ENCODE measurements at places on chromosomes 7 and 10.

- no peak for DNase-seq
Observed at GRCh38 chr7:98365863-98366561, 34.9 kb downstream of the BAIAP2L1 start.

GRCh38 chr7:17406738-17407137, 108.3 kb downstream of the AHR start:
- DNase-seq = no peak

- DNase-seq = no peak
Observed at GRCh38 chr10:74255214-74255613, 104.2 kb downstream of the ADK start.

- no peak for DNase-seq
Observed at GRCh38 chr7:154720016-154720415, 282.9 kb downstream of the PAXIP1 start.

DNA sequence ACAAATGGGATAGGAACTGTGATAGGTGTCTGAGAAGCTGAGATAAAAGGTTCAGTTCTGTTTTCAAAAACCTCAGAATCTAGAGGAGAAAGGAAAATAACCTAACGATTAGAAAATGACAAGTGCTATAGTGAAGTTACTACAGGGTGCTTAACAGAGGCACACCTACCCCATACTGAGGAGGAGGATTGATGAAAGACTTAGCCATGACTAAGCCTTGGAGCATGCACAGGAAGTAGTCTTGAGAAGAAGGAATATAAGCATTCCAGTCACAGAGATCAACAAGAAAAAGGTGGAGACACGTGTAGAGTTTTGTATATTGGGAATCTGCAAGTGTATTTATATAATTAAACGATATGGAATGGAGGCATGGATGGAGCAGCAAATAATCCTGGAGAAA, 1225.5 kb upstream of the CELF2 start:
- no peak for DNase-seq

GRCh38 chr7:105876091-105876963, at the start of gene ATXN7L1:
Gene ATXN7L1 (minus strand): TSS chr7:105876599. CDS start chr7:105876558, 41 bp downstream.
- peak; percentile 79 for DNase-seq

DNA sequence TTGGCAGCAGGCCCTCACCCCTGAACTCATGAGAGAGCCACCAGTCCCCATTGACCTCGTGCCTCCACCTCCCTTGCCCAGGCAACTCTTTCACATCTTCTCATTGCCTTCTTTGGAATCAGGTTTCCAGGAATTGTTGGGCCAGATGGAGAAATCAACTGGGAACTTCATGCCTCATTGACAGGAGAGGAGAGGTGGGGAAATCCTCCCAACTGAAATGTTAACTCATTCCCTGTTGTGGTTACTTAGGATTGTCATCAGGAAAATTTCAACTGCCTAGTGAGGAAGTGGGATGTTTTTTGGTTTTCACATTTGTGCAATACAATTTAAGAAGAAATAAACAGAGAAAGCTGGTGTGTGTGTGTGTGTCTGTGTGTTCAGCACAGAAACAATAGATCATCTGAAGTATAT, 106.6 kb upstream of the INHBA start:
- DNase-seq = no peak

- no peak for DNase-seq
Observed at GRCh38 chr7:89023877-89024276, 228.3 kb upstream of the TEX47 start.

DNA sequence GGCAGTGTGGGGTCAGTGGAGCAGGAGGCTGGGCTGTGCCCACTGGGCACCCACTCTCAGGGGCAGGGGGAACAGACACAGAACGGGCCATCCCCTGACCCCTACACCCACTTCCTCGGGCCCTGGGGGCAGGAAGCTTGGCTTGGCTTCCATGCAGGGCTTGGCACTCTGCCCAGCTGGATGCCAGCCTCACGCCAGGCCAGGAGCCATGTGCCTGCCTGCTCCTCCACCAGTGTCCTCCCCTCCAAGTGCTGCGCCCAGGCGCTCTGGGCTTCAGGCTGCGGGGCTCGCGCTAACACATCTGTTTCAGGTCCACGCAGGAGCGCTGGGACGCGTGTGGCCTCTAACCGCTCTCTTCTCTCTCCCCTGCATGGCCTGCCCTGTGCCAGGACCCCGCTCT, 12.7 kb downstream of the LDB3 start:
- DNase-seq = no peak

DNA sequence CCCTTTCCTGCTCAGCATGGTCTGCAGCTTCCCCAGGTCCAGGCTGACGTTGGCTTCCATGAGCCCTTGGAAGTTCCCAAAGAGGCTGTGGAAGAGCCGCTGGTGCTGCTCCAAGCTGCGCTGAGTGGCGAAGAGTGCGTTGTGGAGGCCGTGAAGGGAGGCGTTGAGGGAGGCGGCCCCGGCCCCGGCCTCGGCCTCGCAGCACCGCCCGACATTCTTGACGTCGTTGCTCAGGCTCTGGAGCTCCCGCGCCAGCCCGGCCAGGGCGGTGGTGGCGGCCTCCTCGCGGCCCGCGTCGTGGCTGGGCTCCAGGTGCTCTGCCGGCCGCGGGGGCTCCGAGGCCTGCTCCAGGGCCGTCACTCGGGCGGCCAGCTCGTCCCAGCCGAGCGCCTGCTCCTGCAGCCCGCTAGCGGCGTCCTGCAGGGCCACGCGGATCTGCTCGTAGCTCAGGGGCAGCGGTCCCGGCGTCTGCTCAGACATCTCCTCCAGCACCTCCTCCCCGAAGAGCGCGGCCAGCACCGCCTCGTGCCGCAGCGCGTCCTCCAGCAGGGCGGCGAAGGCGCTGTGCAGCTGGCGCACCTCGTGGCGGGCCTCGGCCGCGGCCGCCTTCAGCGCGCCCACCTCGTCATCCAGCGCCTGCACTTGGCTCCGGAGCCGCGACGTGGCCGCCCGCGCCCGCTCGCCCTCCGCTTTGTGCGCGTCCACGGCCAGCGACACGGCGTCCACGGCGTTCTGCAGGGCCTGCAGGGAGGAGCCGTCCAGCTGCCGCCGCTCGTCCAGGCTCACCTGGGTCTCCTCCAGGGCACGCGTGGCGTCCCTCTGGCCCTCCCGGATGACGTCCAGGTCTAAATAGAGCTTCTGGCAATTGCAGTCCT, 14.7 kb downstream of the MMRN2 start:
- no peak for DNase-seq

DNA sequence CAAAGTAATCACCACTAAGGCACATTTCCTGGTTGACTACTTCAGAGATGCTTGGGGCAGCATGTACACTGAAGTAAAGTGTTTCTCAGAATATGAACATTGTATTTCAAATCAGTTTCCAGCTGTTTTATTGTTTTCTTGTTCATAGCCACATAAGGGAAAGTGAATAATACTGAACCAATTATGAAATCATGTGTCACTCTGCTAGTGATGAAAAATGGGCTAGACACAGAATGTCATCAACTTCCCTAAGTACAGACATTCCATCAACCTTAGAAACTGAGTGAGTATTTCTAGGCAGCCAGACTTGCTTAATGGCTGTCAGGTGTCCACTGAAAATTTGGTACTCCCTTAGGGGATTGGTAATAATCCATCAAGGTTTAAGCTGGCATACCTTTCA, 603.5 kb downstream of the ARL4A start:
- DNase-seq = no peak

DNA sequence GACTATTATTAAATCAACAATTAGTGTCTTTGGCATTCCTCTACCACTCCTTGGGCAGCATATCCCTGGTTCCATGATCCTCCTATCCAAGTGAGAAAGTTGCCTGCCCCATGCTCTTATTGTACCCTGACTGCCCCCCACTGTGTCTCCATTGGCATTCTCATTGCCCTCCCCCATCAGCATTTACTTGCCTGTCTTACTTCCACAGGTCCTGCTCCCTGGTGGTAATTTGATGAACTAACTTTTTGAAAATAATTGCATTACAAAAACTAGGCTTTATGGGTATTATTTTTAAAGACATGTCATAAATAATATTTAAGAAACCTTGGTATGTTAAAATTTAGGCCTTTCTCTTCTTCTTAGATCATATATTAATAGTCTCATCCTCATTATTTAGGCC, 346.4 kb downstream of the PCLO start:
- no peak for DNase-seq

- DNase-seq = no peak
Observed at GRCh38 chr7:98569691-98570337, 47.3 kb upstream of the NPTX2 start.

GRCh38 chr7:90495241-90495640, 25.8 kb downstream of the PTTG1IP2 start:
- DNase-seq = no peak

All from stimulated activated CD4-positive, alpha-beta T cell treated with anti-CD3 and anti-CD28 coated beads, Interleukin-1b, Interleukin-23, amount 100 ng/mL, for 1 hour (primary cell).